ENCODE measurements at places on chromosomes 6 and 20. TPM values are rescaled to one million over a fixed set of nuclear protein-coding genes. Genes with fewer than 3 reads are reported as not detected.

FRK gene
- not detected for total RNA-seq

GID8 gene
- 53.1 TPM for total RNA-seq

UNC93A gene
- not detected for total RNA-seq

ENPP1 gene
- 0.45 TPM for total RNA-seq

RIMS1 gene
- not detected for total RNA-seq

C20orf144 gene
- 0.33 TPM for total RNA-seq

OR2W1 gene
- total RNA-seq: not detected

CAP2 gene
- not detected for total RNA-seq

ITCH gene
- total RNA-seq: 163 TPM

PSMB1 gene
- total RNA-seq: 129 TPM

SCUBE3 gene
- not detected for total RNA-seq

FRMD1 gene
- total RNA-seq: not detected

FGD2 gene
- 6.3 TPM for total RNA-seq

CDH26 gene
- total RNA-seq: 2.0 TPM

COX4I2 gene
- total RNA-seq: not detected

GABRR1 gene
- total RNA-seq: not detected

HNF4A gene
- total RNA-seq: not detected

BPIFB1 gene
- total RNA-seq: not detected

SLC4A11 gene
- total RNA-seq: 0.32 TPM

ZSCAN23 gene
- not detected for total RNA-seq

Measured in natural killer cell (primary cell).